ENCODE measurements at places on chromosomes 6 and 20. TPM values are rescaled to one million over a fixed set of nuclear protein-coding genes. Genes with fewer than 3 reads are reported as not detected.

DNA sequence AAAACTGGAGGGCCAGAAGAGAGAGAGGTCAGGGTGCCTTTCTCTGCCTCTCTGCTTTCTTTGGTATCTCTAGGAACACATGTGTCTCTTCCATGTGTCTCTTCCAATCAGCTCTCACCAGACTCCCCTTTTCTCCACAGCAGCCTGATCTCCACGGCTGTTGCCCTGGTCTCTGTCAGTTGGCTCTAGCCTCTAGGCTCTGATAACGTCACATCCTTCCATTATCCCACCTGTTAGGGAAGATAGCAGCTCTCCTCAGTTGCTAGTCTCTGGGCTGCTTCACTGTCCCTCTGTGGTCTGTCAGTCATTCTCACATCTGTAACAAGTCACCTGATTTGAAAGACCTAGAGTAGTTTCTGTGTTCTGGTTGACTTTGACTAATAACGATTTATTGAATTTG is 80.2 kb downstream of the PLCB4 start:
- H3K36me3 ChIP-seq, result no peaks in the 10 kb centered on the region
- no peaks in the 10 kb centered on the region for H3K27me3 ChIP-seq
- no peak for DNase-seq
- no peaks in the 10 kb centered on the region for H3K4me1 ChIP-seq
- H3K4me3 ChIP-seq, result no peak overlapping the region
- no peak overlapping the region for H3K27ac ChIP-seq

Gene CFAP61
- not detected for total RNA-seq

Gene OR12D3
- not detected for total RNA-seq

Gene PROKR2
- total RNA-seq, result not detected

DNA sequence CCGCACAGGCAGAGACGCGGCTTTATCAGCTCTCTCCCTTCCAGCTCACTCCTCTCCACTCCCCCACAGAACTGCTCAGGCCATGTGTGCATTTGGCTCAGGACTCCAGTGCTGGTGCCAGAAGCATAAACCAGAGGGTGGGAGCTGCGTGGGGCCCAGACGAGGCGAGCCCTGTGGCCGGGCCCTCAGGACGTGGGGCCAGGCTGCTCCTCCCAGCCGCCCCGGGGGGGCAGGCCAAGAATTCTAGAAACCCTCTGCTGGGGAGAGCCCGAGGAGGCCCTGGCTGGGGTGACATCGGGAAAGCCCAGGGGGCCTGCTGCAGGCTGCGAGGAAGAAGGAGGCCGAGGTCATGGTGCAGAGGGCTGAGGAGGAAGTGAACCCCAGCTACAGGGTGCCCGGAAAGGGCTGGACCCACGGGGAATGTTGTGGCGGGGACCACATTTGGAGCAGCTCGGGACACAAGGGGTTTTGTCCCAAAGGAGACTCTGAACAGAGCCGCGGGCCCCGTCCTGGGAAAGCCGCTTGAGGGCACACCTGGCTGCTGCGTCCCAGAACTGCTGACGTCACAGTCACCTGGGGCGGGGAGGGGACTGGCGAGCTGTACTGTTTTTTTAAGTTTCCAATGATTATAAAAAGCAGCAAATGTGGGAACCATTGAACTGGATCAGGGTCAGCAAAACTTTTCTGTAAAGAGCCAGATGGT is 107.1 kb downstream of the BANF2 start:
- H3K36me3 ChIP-seq, result no peaks in the 10 kb centered on the region
- no peaks in the 10 kb centered on the region for H3K4me1 ChIP-seq
- DNase-seq, result no peak
- H3K27ac ChIP-seq, result no peak overlapping the region
- H3K4me3 ChIP-seq, result no peak overlapping the region

DNA sequence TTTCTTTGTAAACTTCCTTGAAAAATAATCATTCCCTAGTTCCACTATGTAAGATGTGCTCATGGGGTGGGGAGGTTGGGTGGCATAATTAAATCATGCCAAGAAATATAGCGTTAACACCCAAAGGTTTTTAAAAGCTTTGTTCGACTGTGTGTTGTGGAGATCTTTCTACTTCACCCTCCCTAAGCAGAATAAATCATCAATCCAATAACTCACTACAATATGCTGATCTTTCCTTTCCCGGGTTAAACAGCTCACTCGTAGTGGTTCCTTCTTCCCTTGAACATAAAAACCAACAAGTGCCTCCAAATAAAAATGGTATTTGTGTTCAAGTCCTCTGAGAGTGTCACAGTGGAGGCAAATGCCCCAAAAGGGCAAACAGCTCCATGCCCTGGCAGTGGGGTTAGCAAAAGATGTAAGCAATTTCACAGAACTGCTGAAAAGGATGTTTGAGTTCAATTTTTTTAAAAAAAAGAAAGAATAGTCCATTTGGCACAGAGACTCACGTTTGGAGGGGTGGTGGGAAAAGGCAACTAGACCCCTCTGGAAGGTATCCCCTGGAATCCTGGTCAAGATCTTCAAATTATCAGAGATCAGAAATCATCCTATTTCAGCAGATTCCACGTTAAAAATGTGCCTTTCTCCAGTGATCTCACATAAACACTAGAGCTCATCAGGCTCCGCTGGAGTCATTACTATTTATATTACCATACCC is 99.1 kb downstream of the TFAP2A start:
- H3K27ac ChIP-seq, result no peak overlapping the region
- DNase-seq, result no peak
- H3K27me3 ChIP-seq, result no peaks in the 10 kb centered on the region
- no peak overlapping the region for H3K4me3 ChIP-seq
- H3K36me3 ChIP-seq, result no peaks in the 10 kb centered on the region

GRCh38 chr6:24391756-24392405 is 10.9 kb upstream of the MRS2 start:
- H3K36me3 ChIP-seq, result no peaks in the 10 kb centered on the region
- no peak overlapping the region for H3K4me3 ChIP-seq
- no peak for DNase-seq
- no peaks in the 10 kb centered on the region for H3K4me1 ChIP-seq
- peaks cover 9% of the 10 kb centered on the region for H3K27me3 ChIP-seq
- H3K27ac ChIP-seq, result no peak overlapping the region

Gene LRFN2
- total RNA-seq, result not detected

Gene TINAG
- total RNA-seq, result not detected

DNA sequence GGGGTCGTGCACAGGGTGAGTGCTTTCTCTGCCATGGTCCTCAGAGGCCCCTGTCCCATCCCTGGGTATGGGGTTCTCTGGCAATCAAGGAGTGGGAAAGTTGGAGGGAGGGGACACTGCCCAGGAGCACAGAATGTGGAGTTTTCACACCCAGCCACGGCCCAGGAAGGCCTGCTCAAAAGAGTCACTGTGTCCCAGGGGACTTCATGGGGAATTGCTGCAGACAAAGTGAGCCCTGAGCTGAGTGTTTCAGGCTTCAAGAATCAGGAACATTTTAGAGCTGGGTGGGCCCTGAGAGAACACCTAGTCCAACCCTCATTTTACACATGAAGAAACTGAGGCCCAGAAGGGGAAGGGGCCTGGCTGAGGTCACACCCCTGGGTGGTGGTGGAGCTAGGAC is 5.7 kb downstream of the MAPK13 start:
- H3K27ac ChIP-seq, result no peak overlapping the region
- no peaks in the 10 kb centered on the region for H3K27me3 ChIP-seq
- H3K4me1 ChIP-seq, result peaks cover 34% of the 10 kb centered on the region
- peaks cover 64% of the 10 kb centered on the region for H3K36me3 ChIP-seq
- DNase-seq, result no peak

DNA sequence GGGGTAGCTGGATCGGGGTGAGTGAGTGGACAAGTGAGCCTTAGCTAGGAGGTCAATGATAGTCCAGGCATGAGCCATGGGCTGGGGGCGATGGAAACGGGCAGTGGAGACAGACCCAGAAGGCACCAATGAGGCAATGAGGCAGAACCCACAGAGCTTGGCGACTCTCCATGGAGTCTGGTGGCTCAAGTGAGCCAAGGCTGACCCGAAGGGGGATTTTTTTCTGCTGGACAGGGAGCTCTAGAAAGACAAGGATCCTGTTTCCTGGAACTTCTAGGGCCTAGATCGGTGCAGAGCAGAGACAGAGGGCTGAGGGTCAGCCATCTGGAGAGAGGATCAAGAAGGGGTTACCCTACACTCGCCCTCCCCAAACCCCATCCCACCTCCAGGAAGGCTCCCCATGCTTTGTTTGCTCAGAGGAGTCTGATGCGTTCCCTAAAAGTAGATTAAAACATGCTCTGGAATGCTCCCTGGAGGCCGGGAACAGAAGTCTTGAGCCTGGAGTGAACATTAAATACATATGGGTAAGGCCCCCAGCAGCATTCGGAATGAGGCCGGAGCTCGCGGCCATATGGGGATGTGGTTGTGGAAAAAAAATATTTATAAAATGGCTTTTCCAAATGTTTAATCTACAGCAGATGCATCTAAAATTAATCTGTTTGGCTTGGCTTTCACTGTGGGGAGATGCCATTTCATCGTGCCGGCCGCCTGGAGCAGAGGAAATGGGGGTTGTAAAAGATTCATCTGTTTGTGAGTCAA is 237.8 kb upstream of the PMEPA1 start:
- no peaks in the 10 kb centered on the region for H3K27me3 ChIP-seq
- no peaks in the 10 kb centered on the region for H3K36me3 ChIP-seq
- H3K27ac ChIP-seq, result no peak overlapping the region
- H3K4me1 ChIP-seq, result no peaks in the 10 kb centered on the region

Gene REM1
- not detected for total RNA-seq

- H3K27ac ChIP-seq, result no peak overlapping the region
- DNase-seq, result no peak
- H3K4me3 ChIP-seq, result no peak overlapping the region
- no peaks in the 10 kb centered on the region for H3K36me3 ChIP-seq
- H3K27me3 ChIP-seq, result no peaks in the 10 kb centered on the region
These were observed 467.4 kb upstream of the CITED2 start for GRCh38 chr6:139841794-139842215.

DNA sequence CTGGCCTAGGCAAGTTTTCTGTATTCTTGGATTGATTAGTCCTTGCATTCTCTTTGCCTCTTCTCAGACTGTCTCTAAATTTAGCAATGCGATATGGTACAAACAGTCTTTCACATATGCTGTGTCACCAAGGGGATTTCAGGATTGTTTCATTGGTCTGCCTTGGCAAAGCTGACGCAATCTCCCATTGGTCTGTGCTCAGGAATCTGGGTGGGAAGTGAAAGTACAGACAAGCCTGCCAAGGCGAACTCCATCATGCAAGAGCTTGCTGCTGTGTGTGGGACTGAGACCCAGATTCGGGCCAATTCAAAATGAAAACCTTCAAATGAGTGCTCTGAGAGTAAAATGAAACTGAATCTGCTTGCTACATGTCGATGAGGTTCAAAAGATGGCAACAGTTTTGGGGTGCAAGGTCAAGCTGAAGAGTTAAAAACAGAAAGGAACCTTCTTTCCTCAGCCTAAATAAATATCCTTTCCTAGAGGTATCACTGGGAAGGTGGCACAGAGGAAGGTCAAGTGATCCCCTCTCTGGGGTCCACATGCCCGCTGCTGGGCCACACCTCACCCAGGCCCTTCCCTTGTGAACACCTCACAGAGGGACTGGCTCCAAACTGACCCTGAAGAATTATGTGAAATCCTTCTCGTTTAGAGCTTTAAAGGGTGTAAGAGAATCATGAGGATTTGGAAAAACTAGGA is 198.8 kb upstream of the PREP start:
- H3K36me3 ChIP-seq, result no peaks in the 10 kb centered on the region
- DNase-seq, result no peak
- peak overlapping the region; percentile 77 for H3K4me3 ChIP-seq
- no peak overlapping the region for H3K27ac ChIP-seq
- no peaks in the 10 kb centered on the region for H3K27me3 ChIP-seq
- peaks cover 4% of the 10 kb centered on the region for H3K4me1 ChIP-seq

DNA sequence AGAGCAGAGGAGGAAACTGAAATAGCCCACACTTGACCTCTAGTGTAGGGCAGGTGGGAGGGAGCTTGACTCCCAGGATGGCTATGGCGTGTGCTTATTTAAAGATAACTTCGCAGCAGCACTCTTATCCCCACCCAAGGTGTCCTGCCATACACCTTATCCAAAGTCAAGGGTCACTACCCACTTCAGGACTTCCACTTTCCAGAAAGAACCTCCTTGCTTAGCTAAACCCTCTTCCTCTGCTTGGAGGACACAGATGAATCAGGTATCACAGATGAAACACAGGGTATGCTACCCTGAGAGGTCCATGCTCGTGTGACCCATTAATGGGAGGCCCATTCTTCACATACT is 2.3 kb downstream of the RIN2 start:
- no peaks in the 10 kb centered on the region for H3K4me1 ChIP-seq
- H3K4me3 ChIP-seq, result no peak overlapping the region
- no peak overlapping the region for H3K27ac ChIP-seq
- no peaks in the 10 kb centered on the region for H3K36me3 ChIP-seq
- H3K27me3 ChIP-seq, result peaks cover 7% of the 10 kb centered on the region

Gene PXMP4
- 5.3 TPM for total RNA-seq

GRCh38 chr6:127950566-127951145 is 49.8 kb upstream of the THEMIS start:
- peak overlapping the region; percentile 74 for H3K4me3 ChIP-seq
- H3K36me3 ChIP-seq, result no peaks in the 10 kb centered on the region

DNA sequence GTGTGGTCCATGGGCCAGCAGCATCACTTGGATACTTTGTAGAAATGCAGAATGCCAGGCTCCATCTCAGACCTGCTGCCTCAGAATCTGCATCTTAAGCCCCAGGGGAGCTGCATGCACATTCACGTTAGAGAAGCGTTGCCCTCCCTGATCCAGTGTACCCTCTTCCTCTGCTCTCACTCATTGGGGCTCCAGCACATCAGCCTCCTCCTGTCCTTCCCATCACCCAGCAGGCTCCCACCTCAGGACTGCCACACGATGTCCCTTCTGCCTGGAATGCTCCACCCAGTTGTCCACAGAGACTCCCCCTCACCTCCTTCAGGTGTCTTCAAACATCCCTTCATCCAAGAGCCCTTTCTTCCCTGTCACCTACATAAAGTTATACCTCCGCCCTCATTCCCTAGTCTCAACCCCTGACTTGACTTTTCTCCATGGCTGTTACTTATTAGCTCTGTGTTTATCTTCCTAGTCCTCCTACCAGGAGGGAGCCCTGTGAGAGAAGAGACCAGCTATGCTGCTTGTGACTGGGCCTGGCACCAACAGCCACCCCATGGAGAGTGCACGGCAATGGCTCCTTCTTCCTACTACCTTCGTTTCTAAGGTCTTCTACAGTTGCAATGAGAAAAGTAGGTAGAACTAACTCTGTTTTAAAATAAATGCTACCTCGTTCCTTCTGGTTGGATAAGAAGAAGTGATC is 3.3 kb upstream of the ACSS1 start:
- H3K4me1 ChIP-seq, result peaks cover 30% of the 10 kb centered on the region
- H3K27me3 ChIP-seq, result no peaks in the 10 kb centered on the region
- DNase-seq, result no peak
- H3K27ac ChIP-seq, result no peak overlapping the region
- H3K36me3 ChIP-seq, result no peaks in the 10 kb centered on the region

DNA sequence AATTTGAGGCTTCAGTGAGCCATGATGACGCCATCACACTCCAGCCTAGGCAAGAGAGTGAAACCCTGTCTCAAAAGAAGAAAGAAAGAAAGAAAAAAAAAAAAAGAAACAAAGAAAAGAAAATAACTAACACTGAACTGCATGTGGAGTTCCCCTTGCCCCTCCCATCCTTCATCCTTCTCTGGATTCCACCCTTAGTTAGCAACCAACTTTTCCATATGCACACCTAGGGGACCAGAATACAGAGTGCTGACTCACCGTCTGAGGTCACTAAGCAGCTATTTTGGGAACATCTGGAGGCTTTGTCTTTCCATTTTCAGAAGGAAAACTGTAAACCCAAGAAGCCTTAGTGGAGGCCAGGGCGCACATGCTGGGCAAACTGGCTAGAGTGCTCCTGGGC is 257.4 kb downstream of the MAFB start:
- H3K4me1 ChIP-seq, result no peaks in the 10 kb centered on the region
- no peak overlapping the region for H3K27ac ChIP-seq
- H3K4me3 ChIP-seq, result no peak overlapping the region
- no peaks in the 10 kb centered on the region for H3K27me3 ChIP-seq
- no peak for DNase-seq
